GM13976 (cell line): ENCODE measurements at places on chromosomes 2 and 18.
A peak's percentile ranks its signal among the peaks of the same experiment; 100 is the strongest.

DNA sequence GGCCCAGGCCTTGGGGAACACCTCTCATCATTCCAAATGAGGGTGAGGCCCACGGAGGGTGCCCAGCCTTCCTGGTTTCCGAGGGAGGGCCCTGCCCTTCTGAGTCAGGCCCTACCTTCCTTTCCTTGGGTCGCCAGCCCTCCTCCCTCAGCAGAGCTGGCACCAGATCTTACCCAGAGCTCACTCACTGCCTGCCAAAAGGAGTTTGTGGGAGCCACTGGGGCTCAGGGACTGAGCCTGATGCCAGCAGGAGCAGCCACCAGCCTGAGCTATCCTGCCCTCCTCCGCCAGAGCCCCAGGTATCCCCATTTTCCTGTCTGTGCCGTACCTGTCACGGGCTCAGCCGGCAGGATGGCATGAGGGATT is 64.1 kb downstream of the NRP2 start:
- DNase-seq, result no peak

GRCh38 chr18:55818284-55818683 is 230.3 kb upstream of the TCF4 start:
- no peak for DNase-seq

DNA sequence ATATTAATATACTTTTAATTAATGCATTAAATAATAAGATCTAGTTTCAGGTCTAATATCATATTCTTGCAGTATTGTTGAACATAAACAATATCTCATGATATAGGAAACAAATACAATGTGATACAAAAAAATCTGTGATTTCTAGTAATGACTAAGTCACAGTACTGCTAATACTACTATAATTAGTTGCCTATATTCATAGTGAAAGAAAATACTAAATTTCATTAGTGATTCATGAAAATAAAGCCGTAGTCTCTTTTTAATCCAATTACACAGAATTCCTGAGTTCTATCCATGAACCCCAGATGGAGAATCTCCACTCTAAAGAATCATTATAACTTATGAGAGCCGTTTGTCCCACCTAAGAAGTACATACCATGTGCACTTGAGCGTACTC is 266.3 kb upstream of the ACVR2A start:
- no peak for DNase-seq

- DNase-seq, result no peak
These were observed 53.5 kb upstream of the ITGB6 start for GRCh38 chr2:160253440-160254188.

DNA sequence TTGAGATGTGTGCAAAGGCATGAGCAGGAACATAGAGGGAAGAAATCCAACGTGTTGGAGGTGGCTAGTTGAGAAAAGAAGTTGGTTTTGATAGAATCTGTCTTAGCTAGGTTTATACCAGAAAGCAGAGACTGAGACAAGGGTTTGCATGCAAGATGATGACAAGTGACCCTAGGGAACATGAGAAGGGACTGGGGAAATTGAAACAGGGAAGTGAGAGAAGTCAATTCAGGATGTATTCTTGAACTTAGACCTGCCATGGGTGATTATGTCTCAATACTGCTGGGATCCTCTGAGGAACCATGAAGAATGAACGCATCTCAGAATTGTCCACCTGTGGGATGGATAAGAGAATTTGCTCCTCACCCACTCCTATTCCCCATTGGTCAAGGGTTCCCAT is 20.5 kb downstream of the IL36A start:
- DNase-seq, result no peak

DNA sequence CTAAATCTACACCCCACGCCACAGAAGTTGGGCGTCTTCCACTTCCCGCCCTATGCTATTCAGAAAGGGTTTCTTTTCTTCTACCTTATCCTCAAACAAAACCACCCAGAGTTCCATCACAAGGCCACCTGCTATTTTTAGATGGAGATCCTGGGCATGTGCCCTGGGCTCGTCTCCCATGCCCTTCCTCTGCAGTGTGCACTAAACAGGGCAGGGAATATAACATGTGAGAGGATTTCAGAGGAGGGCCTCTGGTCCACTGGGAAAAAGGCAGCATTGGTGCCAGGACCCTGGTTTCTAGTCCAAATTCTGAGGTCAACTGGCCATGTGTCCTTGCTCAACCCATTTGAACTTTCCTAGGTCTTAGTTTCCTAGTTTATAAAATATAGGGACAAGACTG is 320.0 kb downstream of the NCKAP5 start:
- DNase-seq, result no peak

DNA sequence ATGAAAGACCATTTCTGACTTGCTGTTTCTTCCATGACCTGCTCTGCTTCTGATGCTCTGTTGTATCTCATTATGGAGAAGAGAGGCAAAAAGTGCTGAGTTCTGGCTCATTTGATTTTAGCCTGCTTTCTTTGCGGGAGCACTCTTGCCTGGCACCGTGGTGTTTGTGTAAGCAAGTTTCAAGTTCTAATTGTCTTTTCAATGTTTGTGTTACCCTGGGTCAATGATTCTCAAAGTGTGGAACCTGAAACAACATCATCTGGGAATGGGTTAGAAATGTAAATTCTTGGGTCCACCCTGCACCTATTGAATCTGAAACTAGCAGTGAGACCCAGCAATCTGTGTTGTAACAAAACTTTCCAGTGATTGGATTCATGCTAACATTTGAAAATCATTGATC is 85.5 kb upstream of the STON1 start:
- DNase-seq, result no peak

DNA sequence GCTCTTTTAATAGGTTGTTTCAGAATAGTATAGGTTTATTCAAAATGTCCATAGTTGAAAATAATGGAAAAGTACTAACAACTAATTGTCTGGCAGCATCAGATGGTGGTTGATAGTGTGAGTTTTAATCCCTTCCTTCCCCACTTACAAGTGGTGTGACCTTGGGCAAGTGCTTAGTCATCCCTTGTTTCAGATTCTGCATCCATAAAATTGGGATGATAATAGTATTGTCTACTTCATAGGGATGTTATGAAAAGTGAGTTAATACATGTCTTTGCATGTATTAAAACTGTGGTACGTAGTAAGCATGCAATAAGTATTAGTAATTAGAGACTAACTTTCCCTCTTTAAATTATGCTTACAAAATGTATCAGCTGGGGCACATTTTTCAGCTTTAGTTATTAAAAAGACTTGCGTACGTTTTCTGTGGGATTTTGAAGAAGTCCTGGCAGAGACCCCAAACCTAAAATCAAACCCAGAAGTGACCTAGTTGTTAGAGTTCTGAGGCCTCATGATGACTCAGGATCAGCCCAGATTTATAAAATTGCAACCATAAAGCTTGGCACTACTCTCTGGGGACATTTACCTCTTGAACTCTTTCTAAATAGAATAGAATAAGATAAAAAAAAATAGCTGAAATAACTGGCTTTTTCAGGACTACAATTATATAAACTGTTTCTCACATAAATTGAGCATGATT is 8.6 kb downstream of the ITGA4 start:
- DNase-seq, result no peak

- DNase-seq, result peak; percentile 70
These were observed at the start of gene TMEFF2 for GRCh38 chr2:192194866-192195547. TSS of gene TMEFF2 (minus strand) at chr2:192194933. CDS start at chr2:192194524, 409 bp downstream.

DNA sequence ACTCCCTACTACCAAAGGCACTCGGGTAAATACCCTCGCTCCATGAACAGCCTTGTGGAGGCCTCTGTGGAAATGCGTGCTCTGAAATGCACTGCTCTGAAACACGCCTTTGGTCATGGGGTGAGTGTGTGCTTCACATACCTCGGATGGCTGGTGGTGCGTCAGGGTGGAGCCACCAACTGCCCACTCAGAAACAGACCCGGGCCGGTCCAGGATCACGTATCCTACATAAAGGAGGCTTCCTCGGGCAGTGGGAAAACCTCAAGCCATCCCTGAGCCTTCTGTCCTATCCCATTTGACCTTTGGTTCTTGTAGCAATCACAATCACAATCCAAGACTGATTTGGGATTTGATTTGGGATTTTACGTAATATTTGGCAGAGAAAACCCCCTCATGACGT is 53.5 kb upstream of the ZNF516 start:
- DNase-seq, result no peak

- no peak for DNase-seq
These were observed 5.2 kb downstream of the FHOD3 start for GRCh38 chr18:36302676-36303075.

GRCh38 chr2:54601339-54601738 is 122.1 kb upstream of the EML6 start:
- DNase-seq, result no peak

- no peak for DNase-seq
These were observed 77.2 kb upstream of the SLC38A11 start for GRCh38 chr2:165032559-165032958.

GRCh38 chr18:58451115-58451971 is 177.5 kb downstream of the ALPK2 start:
- DNase-seq, result no peak

GRCh38 chr2:64461271-64462058 is 7.5 kb downstream of the LGALSL start:
- no peak for DNase-seq

- no peak for DNase-seq
These were observed 37.2 kb upstream of the ID2 start for GRCh38 chr2:8644605-8645175.

- DNase-seq, result no peak
These were observed 134.8 kb downstream of the MREG start for GRCh38 chr2:215878476-215879063.

DNA sequence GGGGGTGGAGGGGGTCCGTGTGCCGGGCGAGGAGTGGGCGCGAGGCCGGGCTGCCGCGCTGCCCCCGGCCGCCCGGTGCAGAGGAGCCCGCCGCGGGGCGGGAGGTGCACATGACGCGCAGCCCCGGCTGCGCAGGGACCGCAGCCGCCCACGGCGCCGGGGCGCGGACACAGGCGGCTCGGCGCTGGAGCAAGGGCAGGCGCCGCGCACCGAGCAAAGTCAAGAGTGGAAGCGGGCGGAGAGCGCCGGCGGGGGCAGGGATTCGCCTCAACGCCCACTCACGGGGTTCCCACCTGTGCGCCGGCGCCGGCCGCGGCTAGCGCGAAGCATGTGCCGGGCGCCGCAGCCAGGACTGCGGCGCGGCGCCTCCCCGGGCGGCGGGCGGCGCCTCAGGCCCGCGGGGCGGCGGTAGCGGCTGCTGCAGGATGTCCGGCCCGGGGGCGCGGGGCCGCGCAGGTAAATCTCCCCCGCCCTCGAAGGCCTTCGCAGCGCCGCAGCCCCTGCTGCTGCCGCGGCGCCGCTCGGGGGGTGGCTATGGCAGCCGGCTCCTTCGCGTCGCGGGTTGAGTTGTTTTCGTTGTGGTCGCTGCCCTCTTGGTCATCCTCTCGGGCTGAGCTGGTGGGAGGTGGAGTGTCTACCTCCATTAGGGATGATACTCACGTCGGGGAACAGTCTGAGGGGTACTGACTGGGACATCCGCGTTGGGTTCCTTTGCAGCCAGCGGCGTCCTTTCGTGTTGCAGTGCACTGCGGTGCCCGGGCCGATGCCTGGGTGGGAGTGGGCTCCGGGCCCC is 216.3 kb upstream of the DTNA start:
- peak; percentile 59 for DNase-seq

DNA sequence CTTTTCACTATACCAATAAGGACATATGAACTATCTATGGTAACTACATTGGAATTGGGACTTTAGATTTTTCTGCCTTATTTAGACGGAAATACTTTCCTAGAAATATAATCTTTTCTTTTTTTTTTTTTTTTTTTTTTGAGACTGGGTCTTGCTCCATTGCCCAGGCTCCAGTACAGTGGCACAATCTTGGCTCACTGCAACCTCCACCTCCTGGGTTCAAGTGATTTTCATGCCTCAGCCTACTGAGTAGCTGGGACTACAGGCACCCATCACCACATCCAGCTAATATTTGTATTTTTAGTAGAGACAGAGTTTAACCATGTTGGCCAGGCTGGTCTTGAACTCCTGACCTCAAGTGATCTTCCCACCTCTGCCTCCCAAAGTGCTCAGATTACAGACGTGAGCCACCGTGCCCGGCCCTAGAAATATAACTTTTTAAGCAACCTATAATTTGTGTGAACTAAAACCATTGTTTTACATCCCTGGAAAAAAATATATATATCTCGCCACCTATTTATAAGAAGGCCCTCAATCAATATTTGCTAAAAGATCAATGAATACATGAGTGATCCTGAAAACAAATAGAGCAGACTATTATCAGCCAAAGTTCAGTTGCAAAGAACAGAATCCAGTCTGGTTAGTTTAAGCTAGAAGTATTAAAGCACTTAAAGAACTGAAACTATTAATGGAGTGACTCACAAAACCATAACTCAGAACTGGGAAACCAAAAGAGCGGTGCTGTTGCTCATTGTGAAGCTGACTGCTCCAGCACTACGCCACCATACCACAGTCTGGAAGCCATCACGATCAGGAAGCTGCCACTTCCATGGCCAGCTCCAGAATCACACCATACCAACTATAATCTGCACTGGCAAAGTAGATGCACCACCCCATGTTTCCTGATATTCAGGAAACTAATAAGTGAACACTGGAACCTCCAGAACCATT is 8.4 kb upstream of the HNRNPLL start:
- peak; percentile 52 for DNase-seq

DNA sequence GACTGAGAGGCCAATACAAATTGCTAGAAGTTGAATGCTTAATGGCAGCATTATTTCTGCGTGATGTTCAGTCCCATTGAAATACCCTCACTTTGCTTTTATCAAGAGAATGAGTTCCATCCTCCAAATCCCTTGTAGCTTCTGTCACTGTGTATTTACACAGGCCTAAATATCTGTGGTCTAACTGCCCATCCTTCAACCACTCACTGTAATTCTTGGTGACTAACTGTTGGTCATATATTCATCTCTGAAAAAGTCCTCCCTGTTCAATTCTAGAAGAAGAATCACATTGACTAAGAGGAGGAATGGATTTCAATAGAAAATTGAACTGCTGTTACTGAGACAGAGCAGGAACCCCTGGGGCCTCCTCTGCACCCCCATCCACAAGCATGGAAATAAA is 74.2 kb upstream of the L3MBTL4 start:
- no peak for DNase-seq

DNA sequence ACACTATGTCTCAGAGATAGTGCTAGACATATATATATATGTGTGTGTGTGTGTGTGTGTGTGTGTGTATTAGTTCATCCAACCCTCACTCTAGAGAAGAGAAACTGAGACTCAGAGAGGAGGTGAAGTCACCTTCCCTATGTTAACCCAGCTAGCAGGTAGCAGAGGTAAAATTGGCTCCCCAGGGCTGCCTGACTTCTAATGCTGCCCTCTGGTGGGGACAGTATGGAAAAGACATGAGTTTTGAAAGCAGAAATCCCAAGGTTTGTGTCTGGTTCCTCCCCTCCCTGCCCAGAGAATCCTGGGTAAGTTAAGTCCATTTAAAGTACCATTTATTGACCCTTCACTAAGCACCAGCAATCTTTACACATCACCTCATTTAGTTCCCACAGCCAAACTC is 137.7 kb downstream of the THNSL2 start:
- peak; percentile 49 for DNase-seq

GRCh38 chr2:134670955-134671354 is 47.8 kb downstream of the TMEM163 start:
- DNase-seq, result no peak

- no peak for DNase-seq
These were observed 31.9 kb downstream of the CCBE1 start for GRCh38 chr18:59665057-59666006.

- DNase-seq, result no peak
These were observed 15.3 kb upstream of the COLEC12 start for GRCh38 chr18:515838-516237.
